DMS53 (cell line): ENCODE measurements at places on chromosomes 12 and 14.

GRCh38 chr14:80269353-80269925, 58.1 kb upstream of the DIO2 start:
- DNase-seq = no peak

DNA sequence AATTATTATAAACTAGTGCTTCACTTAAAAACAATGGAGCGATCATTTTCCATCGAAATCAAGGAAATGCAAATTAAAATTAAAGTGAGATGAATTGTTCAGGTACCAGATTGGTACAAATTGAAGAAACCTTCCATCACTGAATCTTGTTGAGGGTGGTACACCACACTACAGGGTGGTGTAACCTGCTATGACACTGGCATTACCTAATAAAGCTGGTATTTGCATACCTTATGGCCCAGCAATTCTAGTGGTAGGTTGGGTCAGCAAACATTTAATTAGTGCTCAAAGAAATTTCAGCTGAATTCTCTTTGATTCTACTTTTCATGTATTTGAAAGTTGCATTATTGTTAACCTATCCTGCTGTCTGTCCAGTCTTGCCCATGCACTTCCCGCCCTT, 9.2 kb downstream of the TIGAR start:
- DNase-seq = no peak

DNA sequence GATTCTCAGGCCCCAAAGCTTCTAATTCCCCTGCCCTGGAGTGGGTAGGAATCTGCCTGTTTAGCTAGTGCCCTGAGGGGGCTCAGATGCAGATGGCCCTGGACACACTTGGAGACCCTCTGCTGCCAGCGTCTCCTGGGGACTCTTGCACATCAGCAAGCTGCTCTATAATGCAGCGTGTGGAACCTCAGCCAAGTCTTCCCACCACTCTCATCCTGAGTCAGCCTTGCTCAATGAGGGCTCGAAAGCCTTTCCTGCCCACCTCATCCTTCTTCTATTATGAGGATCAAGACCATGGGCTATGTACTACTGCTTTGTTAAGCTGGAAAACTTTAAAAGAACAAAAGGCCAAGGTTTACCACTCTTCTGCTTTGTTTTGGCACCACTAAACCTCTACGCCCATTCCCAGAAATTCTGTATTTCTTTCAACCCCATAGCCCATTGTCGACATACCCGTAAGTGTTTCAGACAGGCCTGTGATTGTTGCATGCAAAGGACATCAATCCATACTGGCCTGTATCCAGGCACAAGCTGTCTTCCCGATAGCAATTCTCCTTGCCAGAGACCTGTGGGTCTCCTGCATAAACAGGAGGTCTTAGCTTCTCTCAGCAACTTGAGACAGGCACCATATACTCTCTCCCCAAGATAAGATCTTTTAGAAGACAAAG, 246.9 kb downstream of the DPF3 start:
- DNase-seq = no peak

GRCh38 chr14:52852810-52853521, 61.6 kb upstream of the GNPNAT1 start:
- no peak for DNase-seq

GRCh38 chr14:91346838-91347173, 70.8 kb downstream of the CCDC88C start:
- DNase-seq = no peak

DNA sequence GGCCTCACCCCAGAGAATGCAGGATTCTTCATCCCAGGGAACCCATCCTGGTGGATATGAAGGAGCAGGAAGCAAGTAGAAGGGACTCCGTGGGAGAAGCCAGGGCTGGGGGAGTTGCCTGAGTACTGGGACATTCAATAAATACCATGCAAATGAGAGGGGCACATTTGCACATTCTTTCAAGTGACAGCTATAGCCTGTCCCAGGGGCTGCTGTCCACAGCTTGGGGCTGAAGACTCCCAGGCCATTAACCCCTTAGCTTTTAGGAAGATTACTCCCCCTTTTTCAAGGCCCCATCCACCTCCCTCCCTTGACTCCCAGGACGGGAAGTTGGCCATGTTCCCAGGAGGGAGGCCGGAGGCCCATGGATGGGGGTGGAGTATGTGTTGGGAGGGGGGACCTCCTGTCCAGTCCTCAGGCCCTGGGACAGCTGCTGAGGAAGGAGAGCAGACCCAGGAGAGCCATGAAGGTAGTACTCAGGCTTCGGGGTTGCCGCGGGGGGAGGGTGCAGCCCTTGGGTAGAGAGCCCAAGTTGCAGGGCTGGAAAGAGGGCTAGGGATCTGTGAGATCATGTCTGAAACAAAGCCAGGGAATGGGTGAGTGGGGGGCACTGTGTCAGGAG, 974 bp upstream of the TNS2 start:
- DNase-seq = peak; percentile 61
